Panc1 (cell line): ENCODE measurements at places on chromosomes 12 and 14. TPM values are rescaled to one million over a fixed set of nuclear protein-coding genes. Genes with fewer than 3 reads are reported as not detected.

DNA sequence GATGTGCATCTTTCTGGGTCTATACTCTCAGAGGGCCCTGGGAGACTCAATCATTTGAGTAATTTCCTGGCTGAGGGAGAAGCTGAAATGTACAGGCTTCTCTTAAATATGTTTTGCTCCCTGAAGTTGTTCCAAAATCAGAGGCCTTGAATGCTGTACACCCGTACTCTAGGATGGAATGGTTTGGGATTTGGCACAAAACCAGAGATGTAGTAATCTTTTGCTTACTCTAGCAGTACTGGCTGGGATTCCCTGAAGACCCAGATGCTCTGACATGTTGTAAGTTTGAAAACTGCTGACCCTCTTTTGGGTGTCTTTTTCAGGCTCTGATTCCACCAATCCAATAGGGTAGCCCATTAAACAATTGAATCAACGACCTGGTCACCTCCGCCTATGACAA, 10.4 kb downstream of the ACACB start:
- H3K27ac ChIP-seq: no peak overlapping the region
- H3K4me3 ChIP-seq: no peak overlapping the region
- peaks cover 4% of the 10 kb centered on the region; the same call in 1 of the 2 replicates for H3K4me1 ChIP-seq

GRCh38 chr12:20210621-20211215, 157.6 kb upstream of the PDE3A start:
- H3K27me3 ChIP-seq: no peaks in the 10 kb centered on the region
- H3K36me3 ChIP-seq: no peaks in the 10 kb centered on the region
- no peak for DNase-seq
- H3K4me3 ChIP-seq: no peak overlapping the region
- no peaks in the 10 kb centered on the region for H3K4me1 ChIP-seq
- no peak overlapping the region for H3K27ac ChIP-seq

GRCh38 chr14:94306047-94306978, 13.2 kb upstream of the SERPINA10 start:
- no peak overlapping the region for H3K27ac ChIP-seq
- no peaks in the 10 kb centered on the region for H3K27me3 ChIP-seq
- H3K36me3 ChIP-seq: no peaks in the 10 kb centered on the region
- DNase-seq: no peak
- no peak overlapping the region for H3K4me3 ChIP-seq
- H3K4me1 ChIP-seq: no peaks in the 10 kb centered on the region

Gene GUCY2C
- 0.13 TPM for total RNA-seq
